ENCODE measurements at places on chromosomes 6 and 20.

- DNase-seq, result no peak
Observed at GRCh38 chr6:38714239-38715015, 684 bp upstream of the DNAH8 start.

- DNase-seq, result no peak
Observed at GRCh38 chr6:15249371-15250019, 3.6 kb downstream of the JARID2 start.

GRCh38 chr6:43243664-43244321, 512 bp downstream of the TTBK1 start:
- no peak for DNase-seq

- DNase-seq, result no peak
Observed at GRCh38 chr6:137926207-137926731, 59.2 kb downstream of the TNFAIP3 start.

DNA sequence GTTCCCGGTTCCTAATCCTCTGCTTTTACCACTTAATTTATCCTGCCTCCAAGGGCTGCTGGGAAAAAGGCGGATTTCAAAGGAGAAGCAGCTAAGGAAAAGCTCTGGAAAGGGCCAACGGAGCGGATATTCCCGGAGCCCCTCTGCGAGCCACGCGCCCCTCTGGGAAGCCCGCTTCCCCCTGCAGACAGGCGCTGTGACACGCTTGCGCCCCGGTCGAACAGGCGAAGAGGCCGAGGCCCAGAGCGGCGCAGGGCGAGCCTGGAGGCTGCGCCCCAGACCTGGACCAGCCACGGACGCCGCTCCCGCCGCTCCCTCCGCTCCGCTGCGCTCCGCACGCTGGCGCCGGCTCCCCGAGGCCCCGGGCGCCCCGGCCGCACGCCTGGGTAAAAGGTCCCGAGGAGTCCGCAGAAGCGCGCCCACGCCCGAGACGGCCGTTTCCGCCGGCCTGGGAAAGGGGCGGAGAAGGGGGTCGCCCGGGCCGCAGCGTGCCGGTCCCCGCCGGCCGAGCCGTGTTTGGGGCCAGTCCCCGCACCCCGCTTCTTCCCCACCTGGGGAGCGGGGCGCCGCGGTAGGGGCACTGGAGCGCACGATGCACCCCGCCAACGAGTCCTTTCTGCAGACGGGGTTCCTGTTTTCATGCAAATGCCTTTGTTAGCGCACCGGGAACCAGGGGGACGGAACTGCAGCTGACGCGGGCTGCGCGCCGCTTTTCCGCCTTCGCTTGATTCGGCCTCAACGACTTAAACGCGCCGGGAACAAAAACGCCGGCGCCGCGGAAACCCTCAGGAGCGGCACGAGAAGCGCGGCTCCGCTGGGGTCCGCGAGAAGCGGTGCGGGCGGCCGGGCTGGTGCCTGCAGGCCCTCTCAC, 91.9 kb upstream of the SIRPA start:
- peak; percentile 59 for DNase-seq

GRCh38 chr6:106628658-106629102, 618 bp downstream of the RTN4IP1 start:
- no peak for DNase-seq

DNA sequence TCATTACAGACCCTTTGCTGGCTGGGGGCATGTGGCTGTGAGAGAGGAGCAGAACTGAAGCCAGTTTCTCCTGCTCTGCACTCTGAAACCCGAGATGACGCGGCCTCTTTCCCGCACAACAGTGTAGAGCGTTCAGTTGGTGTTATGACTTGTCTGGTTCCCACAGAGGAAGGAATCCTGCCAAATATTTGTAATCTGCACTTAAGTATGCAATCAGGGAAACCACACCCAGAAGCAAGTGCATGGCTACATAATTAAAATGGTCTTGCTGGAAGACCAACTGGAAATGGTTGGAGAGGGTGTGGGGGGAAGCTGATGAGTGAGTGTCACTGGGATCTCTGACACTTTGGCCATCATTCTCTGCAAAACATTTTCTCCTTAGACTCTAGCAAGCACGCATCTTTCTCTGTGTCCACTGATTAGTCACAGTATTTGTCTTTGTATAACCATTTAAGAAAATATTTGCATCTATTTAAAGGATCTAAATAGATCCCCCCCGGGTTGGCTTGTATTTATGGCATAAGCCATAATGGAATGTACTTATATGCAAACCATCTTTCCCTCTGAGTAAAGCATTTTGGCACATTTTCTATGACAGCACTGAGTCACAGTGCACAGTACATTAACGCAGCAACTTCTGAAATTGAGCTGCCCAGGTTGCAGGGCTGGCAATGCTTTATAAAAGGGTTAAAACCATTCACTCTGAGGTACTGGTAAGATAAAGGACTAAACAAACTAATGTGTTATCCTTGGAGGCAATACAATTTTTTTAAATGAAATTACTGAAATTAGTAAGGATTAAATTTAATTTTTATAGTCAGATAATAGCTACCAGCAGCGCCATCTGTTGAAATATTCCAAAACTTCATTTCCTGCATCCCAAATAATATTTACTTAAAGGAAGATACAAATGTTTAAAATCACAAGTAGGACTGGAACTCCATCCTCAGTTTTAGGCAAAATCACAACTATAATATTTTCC, 76.7 kb downstream of the FOXC1 start:
- DNase-seq, result no peak

DNA sequence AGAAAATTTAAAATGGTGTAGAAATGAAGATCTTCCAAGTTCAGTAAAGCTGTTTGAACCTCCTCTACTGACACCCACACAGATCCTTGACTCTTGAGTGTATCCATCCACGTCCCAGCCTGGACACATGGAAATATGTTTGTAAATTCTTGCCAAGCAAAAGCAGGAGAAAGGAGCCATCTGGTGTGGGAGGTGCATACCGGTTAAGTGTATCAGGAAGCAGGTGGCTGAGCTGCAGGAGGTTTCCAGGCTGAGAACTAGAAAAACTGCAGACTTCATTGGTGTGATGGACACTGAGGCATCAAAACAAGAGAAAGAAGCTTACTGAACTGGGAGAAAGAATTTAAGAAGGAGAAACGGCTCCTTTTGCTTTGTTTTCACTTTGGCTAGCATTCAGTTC, 229.9 kb upstream of the GRIK2 start:
- no peak for DNase-seq

DNA sequence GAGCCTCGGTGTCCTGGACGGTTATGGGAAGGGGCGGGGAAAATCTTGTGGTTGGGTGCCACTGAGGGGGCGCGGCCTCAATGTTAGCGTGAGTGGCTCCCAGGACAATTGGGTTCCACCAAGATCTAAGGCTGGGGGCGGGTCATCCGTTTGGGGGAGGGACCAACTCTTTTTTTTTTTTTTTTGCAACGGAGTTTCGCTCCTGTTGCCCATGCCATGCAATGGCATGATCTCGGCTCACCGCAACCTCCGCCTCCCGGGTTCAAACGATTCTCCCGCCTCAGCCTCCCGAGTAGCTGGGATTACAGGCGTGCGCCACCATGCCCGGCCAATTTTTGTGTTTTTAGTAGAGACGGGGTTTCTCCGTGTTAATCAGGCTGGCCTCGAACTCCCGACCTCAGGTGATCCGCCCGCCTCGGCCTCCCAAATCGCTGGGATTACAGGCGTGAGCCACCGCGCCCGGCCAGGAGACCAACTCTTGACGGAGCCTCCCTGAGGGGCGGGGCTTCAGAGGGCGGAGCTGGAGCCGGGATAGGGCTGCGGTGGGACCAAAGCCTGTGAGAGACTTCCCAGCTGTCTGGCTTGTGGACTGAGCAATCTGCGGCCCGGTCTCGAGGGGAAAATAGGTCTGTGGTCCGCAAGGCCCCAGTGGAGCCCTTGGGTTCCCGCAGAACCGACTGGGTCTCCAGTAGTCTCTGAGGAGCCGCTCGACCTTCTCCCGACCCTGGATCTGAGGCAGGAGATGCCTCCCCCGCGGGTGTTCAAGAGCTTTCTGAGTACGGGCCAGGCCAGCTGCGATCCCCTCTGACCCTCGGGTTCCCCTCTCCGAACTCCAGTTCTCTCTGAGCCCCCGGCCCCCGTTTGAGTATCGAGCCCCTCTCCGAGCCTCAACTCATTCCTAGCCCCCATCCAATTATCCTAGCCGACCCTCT, 1.1 kb downstream of the SPAG4 start:
- peak; percentile 36 for DNase-seq

GRCh38 chr20:62404761-62405107, 2.4 kb downstream of the CABLES2 start:
- no peak for DNase-seq

DNA sequence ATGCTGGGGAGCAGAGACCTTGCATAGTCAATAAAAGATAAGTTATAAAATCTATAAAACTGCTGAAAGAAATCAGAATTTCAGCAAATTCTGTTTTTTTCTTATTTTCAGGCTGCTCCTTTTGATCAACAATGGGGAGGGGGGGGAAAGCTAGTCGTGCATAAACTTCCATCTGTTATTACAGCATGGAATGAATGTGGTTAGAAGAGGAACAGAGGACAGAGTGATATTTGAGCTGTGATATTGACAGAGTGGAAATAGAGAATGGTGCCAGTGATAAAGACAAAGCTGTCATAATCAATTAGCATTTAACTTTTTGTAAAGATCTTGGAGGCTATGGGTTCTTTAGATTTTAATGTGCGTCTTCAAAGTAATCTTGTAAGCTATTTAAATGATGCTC, 43.4 kb upstream of the QKI start:
- no peak for DNase-seq

- DNase-seq, result no peak
Observed at GRCh38 chr20:61049684-61050083, 202.4 kb upstream of the CDH4 start.

- no peak for DNase-seq
Observed at GRCh38 chr6:42748203-42748898, 2.4 kb upstream of the TBCC start.

DNA sequence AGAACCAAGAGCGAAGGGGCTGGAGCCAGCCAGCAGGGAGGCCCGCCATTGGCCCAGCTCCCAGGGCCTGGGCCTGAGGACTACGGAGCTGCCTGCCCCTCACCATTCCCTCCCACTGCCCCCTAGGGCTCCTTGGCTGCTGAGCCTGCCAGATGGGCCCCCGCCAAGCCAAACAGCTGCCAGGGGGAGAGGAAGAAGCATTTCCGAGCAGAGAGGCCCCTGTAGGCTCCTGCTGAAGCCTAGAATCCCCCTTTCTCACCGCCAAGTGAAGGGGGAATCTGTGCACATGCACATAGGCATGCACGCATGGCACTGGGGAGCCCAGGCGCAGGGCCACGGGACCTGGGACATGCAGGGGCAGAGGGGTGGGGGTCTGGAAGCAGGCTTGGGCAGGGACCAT, 28.5 kb upstream of the MRPS18A start:
- DNase-seq, result peak; percentile 9

- no peak for DNase-seq
Observed at GRCh38 chr20:44415833-44416715, 59.6 kb upstream of the TTPAL start.

DNA sequence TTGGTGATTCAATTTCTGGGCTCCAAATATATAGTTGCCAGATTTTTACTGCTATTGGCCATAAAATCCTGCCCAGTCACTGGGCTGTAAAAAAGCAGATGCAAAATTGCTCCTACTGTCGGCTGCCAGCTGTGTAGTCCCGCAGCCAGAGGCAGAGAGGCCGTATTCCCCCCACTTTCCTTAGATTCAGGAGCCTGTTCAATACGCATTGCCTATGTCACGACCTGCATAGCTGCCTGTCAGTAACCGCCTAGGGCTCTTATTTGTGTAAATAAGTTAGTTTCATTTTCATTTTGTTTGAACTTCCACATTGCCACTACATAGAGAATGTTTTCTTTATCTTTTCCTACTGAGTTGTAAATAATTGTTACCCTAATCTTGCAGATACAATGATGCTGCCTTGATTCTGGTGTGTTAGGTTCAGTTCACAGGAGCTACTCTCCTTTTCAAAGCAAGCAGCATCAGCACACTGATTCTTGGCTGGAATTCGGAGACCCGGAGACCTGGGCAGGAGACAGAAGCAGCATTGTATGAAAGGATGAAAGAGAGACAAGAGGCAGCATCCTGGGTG, 46.0 kb upstream of the UST start:
- DNase-seq, result no peak

GRCh38 chr6:11272491-11273192, 40.2 kb upstream of the NEDD9 start:
- no peak for DNase-seq

DNA sequence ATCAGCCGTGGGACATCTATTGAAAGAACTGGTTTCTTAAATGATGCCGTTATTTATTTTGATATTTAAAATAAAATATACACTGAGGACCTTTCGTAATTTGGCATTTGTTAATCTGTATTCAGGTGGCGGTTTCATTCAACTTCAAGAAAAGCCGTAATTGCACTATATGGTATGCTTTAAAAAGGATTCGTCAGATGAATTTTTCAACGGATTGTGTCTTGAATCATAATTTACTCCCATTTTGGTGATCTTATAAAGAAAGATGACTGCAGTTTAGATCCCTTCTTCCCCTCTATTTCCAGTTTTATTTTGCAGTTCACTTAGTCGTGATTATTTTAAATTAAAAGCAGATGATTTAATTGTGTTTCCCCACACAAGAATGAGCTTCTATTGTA, 761 bp downstream of the KLHL32 start:
- DNase-seq, result no peak

DNA sequence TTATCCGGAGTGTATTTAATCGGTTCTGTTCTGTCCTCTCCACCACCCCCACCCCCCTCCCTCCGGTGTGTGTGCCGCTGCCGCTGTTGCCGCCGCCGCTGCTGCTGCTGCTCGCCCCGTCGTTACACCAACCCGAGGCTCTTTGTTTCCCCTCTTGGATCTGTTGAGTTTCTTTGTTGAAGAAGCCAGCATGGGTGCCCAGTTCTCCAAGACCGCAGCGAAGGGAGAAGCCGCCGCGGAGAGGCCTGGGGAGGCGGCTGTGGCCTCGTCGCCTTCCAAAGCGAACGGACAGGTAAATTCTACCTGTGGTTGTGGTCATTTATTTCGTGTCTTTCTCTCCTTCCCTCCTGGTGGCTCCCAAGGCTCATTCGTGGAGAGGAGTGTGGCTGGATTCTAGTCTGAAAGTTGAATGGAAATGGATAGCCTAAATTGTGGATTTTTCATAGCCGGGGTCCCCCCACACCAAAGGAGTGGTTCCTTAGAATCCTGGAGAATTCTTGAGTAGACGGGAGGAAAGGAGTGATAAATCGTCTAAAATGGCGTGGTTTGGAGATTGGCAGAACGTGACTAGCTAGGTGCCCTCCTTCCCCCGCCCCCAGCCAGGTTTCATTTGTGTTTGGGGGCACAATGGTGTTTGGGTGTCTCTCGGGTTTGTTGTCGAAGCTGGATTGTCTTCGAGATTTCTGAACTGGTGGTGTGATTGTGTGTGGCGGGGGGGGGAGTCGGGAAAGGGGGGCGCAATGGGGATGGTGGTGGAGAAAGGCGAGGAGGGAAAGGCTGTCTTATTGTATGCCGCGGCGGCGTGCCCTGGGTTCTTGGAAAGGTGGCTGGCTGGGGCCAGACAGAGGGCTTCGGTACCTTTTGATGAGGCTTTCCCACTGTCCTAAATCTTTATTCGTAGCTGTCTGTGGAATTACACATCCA, 673 bp downstream of the MARCKS start:
- peak; percentile 44 for DNase-seq

DNA sequence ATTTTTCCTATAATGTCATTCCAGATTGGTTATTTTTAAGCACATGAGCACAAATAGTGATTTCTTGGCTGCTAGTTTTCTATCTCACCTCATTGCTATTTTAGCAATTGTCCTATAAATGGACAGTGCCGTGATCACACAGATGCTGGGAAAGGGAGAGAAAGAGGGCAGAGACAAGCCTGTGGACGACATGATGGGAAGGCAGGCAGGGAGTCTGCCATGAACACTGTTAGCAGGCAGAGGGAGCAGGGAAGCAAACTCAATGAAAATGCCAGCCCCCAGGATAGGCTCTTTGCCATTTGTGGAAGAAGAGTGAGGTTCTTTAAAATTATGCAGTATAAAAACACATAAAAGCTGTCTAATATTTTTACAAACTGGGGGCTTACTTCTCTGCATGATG, 96.8 kb downstream of the ADTRP start:
- DNase-seq, result no peak

Data from caudate nucleus (tissue), 63 donors.